Upper lobe of left lung (tissue), 6 donors: ENCODE measurements at places on chromosomes 5 and 9.

GRCh38 chr9:102966999-102967398 is 28.1 kb upstream of the CYLC2 start:
- no peak overlapping the region for H3K4me3 ChIP-seq
- no peaks in the 10 kb centered on the region for H3K36me3 ChIP-seq
- DNase-seq: no peak
- no peaks in the 10 kb centered on the region for H3K4me1 ChIP-seq

DNA sequence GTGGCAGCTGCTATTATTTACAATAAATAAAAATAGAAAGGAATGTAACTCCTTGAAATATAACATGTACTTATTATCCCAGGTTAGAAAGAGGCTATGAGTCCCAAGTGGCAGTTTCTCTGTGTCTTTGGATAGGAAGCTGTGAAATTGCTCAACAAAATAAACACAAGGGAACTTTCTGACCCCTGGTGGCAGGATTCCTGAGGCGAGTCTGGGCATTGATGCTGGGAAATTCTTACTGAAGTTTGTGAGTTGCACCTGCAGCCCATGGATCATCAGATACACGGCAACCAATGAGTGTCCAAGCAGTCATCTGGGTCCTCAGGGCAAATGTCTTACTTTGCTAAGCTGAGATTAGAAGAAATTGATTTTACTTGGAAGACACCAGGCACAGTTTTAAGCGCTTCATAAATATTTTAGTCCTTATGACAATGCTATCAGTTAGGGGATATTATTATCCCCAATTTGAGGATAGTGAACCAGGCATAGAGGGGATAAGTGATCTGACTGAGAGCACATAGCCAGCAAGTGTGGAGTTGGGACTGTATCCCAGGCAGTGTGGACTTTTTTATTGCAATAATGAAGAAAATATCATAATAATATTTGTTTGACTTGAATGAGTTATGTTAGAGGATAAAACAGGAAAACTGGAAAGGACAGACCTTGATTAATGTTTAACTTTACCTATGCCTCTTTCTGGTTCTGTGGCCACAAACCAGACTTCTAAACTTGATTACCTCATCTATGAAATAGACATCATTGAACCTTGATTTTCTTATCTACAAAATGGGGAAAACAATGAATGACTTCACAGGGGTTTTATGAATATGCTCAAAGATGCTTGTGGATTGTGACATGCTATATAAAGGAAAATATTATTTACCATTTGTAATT is 265.5 kb upstream of the ADAMTSL1 start:
- H3K36me3 ChIP-seq: no peaks in the 10 kb centered on the region
- no peak overlapping the region for H3K27ac ChIP-seq
- H3K4me3 ChIP-seq: no peak overlapping the region

DNA sequence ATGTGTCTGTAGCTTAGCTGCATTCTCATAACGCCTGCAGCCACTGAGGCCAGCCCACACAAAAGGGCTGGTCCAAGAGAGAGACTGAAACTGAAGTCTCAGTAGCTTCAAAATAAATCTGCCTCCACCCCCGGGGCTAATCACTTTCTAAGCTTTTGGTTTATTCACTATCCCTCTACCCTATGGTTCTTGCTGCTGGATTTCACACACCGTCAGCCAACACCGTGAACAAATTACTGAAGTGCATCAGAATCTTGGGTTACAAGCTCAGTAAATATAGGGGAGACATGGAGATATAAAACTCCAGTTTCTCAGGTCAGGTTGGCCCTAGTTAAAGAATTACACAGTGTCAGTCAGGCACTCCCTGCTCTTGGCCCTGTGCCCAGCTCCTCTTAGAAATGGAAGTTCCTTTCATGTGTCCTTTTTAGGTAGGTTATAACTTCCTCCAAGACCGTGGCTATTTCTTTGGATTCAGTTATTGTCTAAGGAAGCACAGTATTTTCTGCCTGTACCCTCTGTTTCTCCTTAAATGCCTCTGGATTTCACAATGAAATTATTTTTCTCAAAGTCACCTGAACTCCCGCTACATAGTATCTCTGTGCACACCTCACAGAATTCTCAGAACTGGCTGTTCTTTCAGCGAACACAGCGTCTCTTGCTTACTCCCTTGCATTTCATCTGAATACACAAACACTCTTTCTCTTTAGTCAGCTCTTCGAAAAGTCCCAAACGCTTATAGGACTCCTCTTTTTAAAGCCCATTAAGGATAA is 112.5 kb downstream of the FAM174A start:
- H3K27ac ChIP-seq: no peak overlapping the region
- peak; percentile 88 for DNase-seq
- no peaks in the 10 kb centered on the region for H3K36me3 ChIP-seq
- H3K27me3 ChIP-seq: no peaks in the 10 kb centered on the region

DNA sequence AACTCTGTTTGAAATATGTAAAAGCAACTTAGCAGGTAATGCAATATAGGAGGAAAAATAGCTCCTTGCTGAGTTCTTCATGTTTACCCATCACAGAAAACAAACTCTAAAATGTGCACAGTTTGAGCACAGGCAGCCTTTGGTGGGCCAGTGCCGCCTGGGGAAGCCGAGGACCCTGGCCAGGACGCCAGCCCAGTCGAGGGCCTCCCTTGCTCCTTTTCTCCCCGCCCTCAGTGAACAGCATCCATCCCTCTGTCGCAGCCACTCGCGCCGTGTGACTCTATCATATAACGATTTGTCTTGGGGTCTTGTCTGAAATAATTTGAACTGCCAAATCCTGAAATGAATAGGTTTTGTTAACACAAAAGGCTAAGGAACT is 286.7 kb upstream of the IRX4 start:
- no peaks in the 10 kb centered on the region for H3K36me3 ChIP-seq
- no peak overlapping the region for H3K4me3 ChIP-seq
- no peak for DNase-seq
- no peaks in the 10 kb centered on the region for H3K4me1 ChIP-seq

GRCh38 chr9:78236551-78236910 is 656 bp downstream of the CEP78 start:
- H3K27me3 ChIP-seq: no peaks in the 10 kb centered on the region
- H3K4me1 ChIP-seq: peaks cover 7% of the 10 kb centered on the region
- peak overlapping the region; percentile 89 for H3K27ac ChIP-seq
- H3K36me3 ChIP-seq: no peaks in the 10 kb centered on the region
- H3K4me3 ChIP-seq: peak overlapping the region; percentile 96

DNA sequence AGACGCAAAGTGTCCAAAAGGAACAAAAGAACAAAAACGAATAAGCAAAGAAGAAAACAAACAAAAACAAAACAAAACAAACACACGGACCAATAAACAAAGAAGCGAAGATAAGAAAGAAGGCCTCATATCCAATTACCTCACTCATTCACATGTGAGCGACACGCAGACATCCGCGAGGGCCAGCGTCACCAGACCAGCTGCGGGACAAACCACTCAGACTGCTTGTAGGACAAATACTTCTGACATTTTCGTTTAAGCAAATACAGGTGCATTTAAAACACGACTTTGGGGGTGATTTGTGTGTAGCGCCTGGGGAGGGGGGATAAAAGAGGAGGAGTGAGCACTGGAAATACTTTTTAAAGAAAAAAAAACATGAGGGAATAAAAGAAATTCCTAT is 28.3 kb upstream of the WWC1 start:
- no peaks in the 10 kb centered on the region for H3K4me1 ChIP-seq
- no peak for DNase-seq
- no peaks in the 10 kb centered on the region for H3K27me3 ChIP-seq
- no peaks in the 10 kb centered on the region for H3K36me3 ChIP-seq
- H3K27ac ChIP-seq: no peak overlapping the region

- H3K27ac ChIP-seq: no peak overlapping the region
- H3K36me3 ChIP-seq: no peaks in the 10 kb centered on the region
- no peak for DNase-seq
- no peaks in the 10 kb centered on the region for H3K27me3 ChIP-seq
- H3K4me3 ChIP-seq: no peak overlapping the region
Measured at GRCh38 chr5:53323943-53324642, 156.3 kb upstream of the FST start.

GRCh38 chr9:134695144-134695543 is 53.5 kb downstream of the COL5A1 start:
- no peak overlapping the region for H3K4me3 ChIP-seq
- no peak for DNase-seq
- no peaks in the 10 kb centered on the region for H3K27me3 ChIP-seq

GRCh38 chr9:131666774-131667173 is 73.1 kb downstream of the RAPGEF1 start:
- no peak overlapping the region for H3K4me3 ChIP-seq
- H3K36me3 ChIP-seq: no peaks in the 10 kb centered on the region
- peak overlapping the region; percentile 79 for H3K27ac ChIP-seq
- no peak for DNase-seq

DNA sequence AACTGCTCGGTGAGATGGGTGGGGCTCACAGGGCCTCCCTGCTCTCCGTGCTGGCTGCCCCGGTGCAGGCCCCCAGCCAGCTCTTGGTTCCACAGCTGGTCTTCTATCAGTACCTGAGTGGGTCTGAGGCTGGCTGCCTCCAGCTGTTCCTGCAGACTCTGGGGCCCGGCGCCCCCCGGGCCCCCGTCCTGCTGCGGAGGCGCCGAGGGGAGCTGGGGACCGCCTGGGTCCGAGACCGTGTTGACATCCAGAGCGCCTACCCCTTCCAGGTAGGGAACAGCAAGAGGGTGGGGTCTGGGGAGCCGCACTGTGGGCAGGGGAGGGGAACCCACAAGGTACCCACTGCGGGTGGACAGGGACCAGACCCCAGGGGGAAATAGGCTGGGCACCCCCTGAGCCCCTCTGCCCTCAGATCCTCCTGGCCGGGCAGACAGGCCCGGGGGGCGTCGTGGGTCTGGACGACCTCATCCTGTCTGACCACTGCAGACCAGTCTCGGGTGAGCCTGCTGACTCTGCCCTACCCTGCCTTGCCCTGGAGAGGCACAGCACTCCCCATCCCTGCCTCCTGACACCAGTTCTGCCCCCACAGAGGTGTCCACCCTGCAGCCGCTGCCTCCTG is 2.8 kb downstream of the MAMDC4 start:
- peak; percentile 70 for DNase-seq
- no peak overlapping the region for H3K27ac ChIP-seq
- no peaks in the 10 kb centered on the region for H3K27me3 ChIP-seq

GRCh38 chr5:6750951-6751685 is 37.9 kb downstream of the TENT4A start:
- no peak for DNase-seq
- H3K36me3 ChIP-seq: peaks cover 84% of the 10 kb centered on the region
- no peak overlapping the region for H3K27ac ChIP-seq
- no peaks in the 10 kb centered on the region for H3K27me3 ChIP-seq
- H3K4me1 ChIP-seq: no peaks in the 10 kb centered on the region

- no peaks in the 10 kb centered on the region for H3K36me3 ChIP-seq
- H3K27ac ChIP-seq: no peak overlapping the region
- no peaks in the 10 kb centered on the region for H3K27me3 ChIP-seq
- peak overlapping the region; percentile 69 for H3K4me3 ChIP-seq
- H3K4me1 ChIP-seq: peaks cover 16% of the 10 kb centered on the region
Measured at GRCh38 chr5:121962958-121963357, 1.2 kb downstream of the SRFBP1 start.

GRCh38 chr5:40121236-40121635 is 558.5 kb upstream of the PTGER4 start:
- H3K4me1 ChIP-seq: no peaks in the 10 kb centered on the region
- no peaks in the 10 kb centered on the region for H3K27me3 ChIP-seq
- DNase-seq: no peak
- no peaks in the 10 kb centered on the region for H3K36me3 ChIP-seq
- no peak overlapping the region for H3K27ac ChIP-seq

GRCh38 chr9:123999661-124000060 is 11.9 kb upstream of the LHX2 start:
- DNase-seq: peak; percentile 80
- peaks cover 22% of the 10 kb centered on the region for H3K4me1 ChIP-seq
- peaks cover 21% of the 10 kb centered on the region for H3K27me3 ChIP-seq
- H3K36me3 ChIP-seq: no peaks in the 10 kb centered on the region
- no peak overlapping the region for H3K4me3 ChIP-seq
- H3K27ac ChIP-seq: no peak overlapping the region

DNA sequence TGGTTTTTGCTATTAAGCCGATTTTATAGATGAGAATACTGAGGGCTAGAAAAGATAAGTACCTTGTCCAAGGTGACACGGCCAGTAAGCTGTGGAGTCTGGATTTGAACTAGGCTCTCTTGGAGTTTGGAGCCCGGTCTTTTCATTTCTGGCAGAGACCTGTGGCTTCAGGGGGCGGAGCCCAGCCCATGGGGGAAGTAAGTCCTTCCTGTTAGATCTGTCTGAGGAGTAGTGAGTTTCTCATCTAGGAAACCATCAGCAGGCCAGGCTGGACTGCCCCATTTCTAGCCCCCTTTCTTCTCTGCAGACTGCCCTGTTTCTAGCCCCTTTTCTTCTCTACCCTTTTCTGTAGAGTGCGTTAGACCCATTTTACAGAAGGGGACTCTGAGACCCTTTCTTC is 521 bp upstream of the PTGS1 start:
- H3K27ac ChIP-seq: peak overlapping the region; percentile 38
- no peaks in the 10 kb centered on the region for H3K27me3 ChIP-seq
- H3K4me3 ChIP-seq: no peak overlapping the region
- no peaks in the 10 kb centered on the region for H3K36me3 ChIP-seq
- H3K4me1 ChIP-seq: peaks cover 25% of the 10 kb centered on the region
- DNase-seq: peak; percentile 44

- H3K36me3 ChIP-seq: no peaks in the 10 kb centered on the region
- H3K27ac ChIP-seq: no peak overlapping the region
- H3K27me3 ChIP-seq: no peaks in the 10 kb centered on the region
- H3K4me1 ChIP-seq: no peaks in the 10 kb centered on the region
- no peak for DNase-seq
Measured at GRCh38 chr9:89449261-89449671, 48.6 kb downstream of the SEMA4D start.

DNA sequence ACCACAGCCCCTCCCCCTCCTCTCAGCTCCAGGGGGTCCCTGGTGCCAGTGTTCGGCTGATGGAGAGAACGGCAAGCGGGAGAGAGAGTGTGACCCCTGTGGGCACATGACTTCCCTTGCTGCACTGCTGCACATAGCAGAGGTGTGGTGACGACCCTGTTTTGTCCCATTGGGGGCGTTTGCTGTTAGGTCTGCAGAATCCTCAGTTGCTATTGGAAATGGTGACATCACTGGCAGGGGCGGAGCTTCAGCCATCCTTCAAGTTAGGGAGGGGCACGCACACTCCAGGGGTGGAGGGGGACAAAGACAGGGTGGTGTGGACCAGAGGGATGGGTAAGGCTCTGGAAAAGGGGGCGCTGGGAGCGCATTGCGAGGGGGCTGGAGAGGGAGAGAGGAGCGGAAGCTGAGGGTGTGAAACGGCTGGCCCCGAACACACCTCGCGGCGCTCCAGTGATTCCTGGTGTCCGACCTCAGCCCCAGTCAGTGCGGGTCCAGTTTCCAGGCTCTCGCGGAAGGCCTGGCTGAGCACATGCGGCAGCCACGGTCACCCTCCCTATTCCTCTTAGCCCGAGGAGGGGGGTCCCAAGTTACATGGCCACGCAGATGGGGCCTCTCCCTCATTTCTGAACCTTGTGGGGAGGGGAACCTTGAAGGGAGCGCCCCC is 764 bp upstream of the GRIN1 start:
- H3K27me3 ChIP-seq: peaks cover 57% of the 10 kb centered on the region
- peaks cover 6% of the 10 kb centered on the region for H3K4me1 ChIP-seq
- no peak overlapping the region for H3K4me3 ChIP-seq
- no peak overlapping the region for H3K27ac ChIP-seq

GRCh38 chr5:169013846-169014245 is 287.1 kb downstream of the SLIT3 start:
- no peaks in the 10 kb centered on the region for H3K27me3 ChIP-seq
- no peaks in the 10 kb centered on the region for H3K36me3 ChIP-seq
- H3K4me3 ChIP-seq: no peak overlapping the region
- no peak for DNase-seq
- no peak overlapping the region for H3K27ac ChIP-seq
